ENCODE measurements at places on chromosomes 6 and 20. TPM values are rescaled to one million over a fixed set of nuclear protein-coding genes. Genes with fewer than 3 reads are reported as not detected.

Gene SULF2
- total RNA-seq: 1.7 TPM

Gene WTAP
- total RNA-seq: 165 TPM

Gene TPD52L1
- total RNA-seq: not detected

Gene DPPA5
- total RNA-seq: not detected

Gene TRIM39
- 28.2 TPM for total RNA-seq

Gene ZCCHC3
- 35.7 TPM for total RNA-seq

Gene BTNL2
- not detected for total RNA-seq

GRCh38 chr6:122704066-122704465 lies 75.5 kb upstream of the FABP7 start:
- no peak for DNase-seq

GRCh38 chr6:43932259-43933147 lies 162.5 kb downstream of the VEGFA start:
- no peak for DNase-seq

- DNase-seq: no peak
Observed at GRCh38 chr20:10075606-10076005, 40.8 kb downstream of the ANKEF1 start.

DNA sequence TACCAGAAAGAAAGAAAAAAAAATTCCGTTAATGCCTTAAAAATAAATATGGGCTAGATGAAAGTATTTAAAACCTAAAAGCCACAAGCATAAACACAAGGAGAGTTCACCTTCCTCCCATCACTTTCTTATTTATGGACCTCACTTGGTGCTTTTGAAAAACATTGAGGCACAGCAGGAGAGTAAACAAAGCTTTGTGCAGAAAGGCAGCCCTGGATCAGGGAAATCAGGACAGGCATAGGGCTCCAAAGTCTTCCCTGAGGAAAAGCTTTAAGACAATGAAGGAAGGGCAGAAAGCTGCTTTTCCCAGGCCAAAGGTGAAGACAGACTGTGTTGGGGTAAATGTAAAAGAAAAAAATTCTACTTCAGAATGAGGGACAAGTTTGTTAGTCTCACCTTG lies 207.9 kb downstream of the CLVS2 start:
- DNase-seq: no peak

DNA sequence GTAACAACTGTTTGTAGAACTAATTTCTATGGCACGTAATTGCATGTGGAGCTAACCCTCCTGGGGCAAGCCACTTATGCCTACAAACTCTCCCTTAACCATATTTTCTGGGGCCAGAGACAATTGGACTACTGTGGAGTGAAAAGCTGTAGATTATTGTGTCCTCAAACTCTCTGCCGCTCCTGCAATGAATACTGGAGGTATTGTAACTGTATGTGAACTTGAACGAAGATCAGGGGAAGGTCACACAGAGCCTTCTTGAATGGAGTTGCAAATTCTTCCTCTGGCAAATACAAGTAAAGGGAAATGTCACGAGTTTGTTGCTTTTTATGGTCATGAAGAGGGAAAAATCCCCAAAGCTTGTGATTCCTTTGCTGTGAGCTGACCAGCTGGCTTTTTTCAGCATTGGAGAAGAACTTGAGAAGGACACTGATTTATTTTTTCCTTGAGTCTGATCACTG lies 18.2 kb downstream of the AKAP12 start:
- DNase-seq: no peak

- DNase-seq: no peak
Observed at GRCh38 chr20:745683-746301, 22.5 kb downstream of the SLC52A3 start.

DNA sequence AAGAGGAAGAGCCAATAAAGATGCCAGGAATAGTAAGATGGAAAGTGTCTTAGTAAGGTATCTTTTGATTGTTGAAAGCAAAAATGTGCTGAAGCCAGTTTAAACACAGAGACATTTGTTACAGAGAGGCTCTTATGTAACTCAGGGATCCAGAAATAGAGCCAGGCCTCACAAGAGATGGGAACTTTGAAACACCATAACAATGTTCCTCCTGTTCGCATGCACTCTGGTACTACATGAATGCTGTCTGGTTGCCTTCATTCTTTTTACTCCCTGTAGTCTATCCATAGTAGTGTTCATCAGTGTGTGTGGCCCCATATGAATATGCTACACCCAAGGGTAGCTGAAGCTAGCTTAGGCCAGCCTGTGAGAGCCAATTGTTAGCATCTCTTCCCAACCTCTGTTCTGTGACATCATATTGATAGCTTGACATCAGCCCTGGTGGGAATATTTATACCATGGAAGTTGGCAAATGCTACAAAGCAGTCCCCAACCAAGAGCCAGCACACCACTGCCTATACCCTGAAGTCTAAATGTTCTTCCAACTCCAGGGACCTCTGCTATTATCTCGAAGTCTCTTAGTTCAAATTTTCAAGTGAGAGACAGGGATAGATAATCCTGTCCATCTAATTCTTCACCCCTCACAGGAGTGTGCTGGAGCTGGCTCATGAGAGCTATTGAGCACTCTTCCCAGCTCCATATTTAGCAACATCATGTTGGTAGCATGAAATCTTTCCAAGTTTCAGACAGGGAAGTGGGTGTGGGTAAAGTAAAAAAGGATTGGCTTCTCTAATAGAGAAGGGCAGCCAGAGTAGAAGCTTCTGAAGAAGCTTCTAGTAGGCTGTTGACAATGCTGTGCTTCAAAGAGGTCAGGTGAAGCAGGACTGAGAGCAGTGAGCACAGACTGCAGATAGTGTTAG lies 7.0 kb downstream of the NDUFAF5 start:
- DNase-seq: no peak

DNA sequence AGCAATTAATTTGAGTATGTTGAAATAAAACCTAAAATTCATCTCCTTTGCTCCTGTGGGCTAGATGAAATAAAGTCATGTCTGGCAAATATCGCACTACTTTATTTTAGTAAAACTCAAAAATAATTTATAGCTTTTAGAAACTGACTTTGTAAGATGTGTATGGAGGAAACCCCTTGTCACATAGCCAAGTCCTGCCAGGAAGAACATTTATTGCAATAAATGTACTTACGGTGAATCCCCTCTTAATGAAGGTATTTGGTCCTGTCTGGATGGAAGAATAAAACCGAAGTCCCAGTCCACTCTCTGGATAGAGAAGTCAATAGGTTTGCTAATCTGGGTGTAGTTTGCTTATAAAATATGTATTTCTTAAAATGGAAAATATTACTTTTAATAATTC lies 1226.8 kb upstream of the MAP3K7 start:
- no peak for DNase-seq

- no peak for DNase-seq
Observed at GRCh38 chr6:148303616-148304015, 39.0 kb upstream of the SASH1 start.

GRCh38 chr20:41938353-41938752 lies 320.2 kb upstream of the CHD6 start:
- no peak for DNase-seq

GRCh38 chr6:63352069-63352543 lies 32.3 kb upstream of the LGSN start:
- DNase-seq: peak; percentile 27

GRCh38 chr20:39638731-39639130 lies 676.6 kb downstream of the DHX35 start:
- no peak for DNase-seq

GRCh38 chr20:31838646-31839292 lies 6.6 kb downstream of the FOXS1 start:
- DNase-seq: no peak

DNA sequence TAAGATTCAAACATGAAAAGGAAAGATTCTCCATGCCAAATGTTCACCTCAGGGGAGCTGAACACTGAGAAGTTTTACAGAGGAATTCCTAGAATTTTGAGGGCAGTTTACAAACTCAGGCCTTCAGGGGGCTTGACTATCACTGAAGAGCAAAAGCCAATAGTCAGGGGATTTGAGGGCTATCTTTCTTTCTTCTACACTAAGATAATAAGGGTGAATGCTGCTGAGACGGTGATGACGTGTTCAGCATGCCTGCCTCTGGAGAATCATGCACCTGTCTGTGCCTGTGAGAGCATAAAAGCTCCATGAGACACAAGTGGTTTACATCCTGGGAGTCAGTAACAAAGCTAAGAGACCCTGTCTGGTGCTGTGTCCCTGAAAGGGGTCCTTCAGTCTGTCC lies 1085.6 kb downstream of the KIF16B start:
- DNase-seq: no peak

All from B cell (primary cell).